Pancreas (tissue), 10 donors: ENCODE measurements at places on chromosomes 11 and 22. TPM values are rescaled to one million over a fixed set of nuclear protein-coding genes. Genes with fewer than 3 reads are reported as not detected.

The NXPE4 gene
- polyA plus RNA-seq: not detected

The PLCB3 gene
- 6.5 TPM for polyA plus RNA-seq

The MS4A12 gene
- 0.15 TPM for polyA plus RNA-seq

The MMP27 gene
- not detected for polyA plus RNA-seq

The SMDT1 gene
- 53.1 TPM for polyA plus RNA-seq

The ABCC8 gene
- polyA plus RNA-seq: 196 TPM

The ZP1 gene
- polyA plus RNA-seq: 0.34 TPM

The TSPO gene
- 62.4 TPM for polyA plus RNA-seq

The OR2AG1 gene
- polyA plus RNA-seq: not detected

The GRIK4 gene
- polyA plus RNA-seq: not detected

The CABP4 gene
- 1.2 TPM for polyA plus RNA-seq

The PRG3 gene
- not detected for polyA plus RNA-seq

The MRGPRE gene
- polyA plus RNA-seq: 0.23 TPM

The OR1S2 gene
- not detected for polyA plus RNA-seq

The MUC15 gene
- polyA plus RNA-seq: 7.8 TPM

The CRYBB2 gene
- 1.5 TPM for polyA plus RNA-seq

The FXYD2 gene
- polyA plus RNA-seq: 1,418 TPM

The GGTLC2 gene
- not detected for polyA plus RNA-seq

The LRRC4C gene
- 0.11 TPM for polyA plus RNA-seq

The SLC35F2 gene
- 3.5 TPM for polyA plus RNA-seq

The HBB gene
- 3.9 TPM for polyA plus RNA-seq

The ART5 gene
- polyA plus RNA-seq: 0.11 TPM

The OSBPL5 gene
- polyA plus RNA-seq: 12.6 TPM

The OR5M10 gene
- polyA plus RNA-seq: not detected

The GRM5 gene
- polyA plus RNA-seq: 0.02 TPM

The SPI1 gene
- polyA plus RNA-seq: 7.6 TPM

The OR4X1 gene
- polyA plus RNA-seq: not detected
